ENCODE measurements at places on chromosomes 3 and 15. TPM values are rescaled to one million over a fixed set of nuclear protein-coding genes. Genes with fewer than 3 reads are reported as not detected.

- no peak for DNase-seq
Observed at GRCh38 chr15:77071305-77072223, 655 bp upstream of the TSPAN3 start.

DNA sequence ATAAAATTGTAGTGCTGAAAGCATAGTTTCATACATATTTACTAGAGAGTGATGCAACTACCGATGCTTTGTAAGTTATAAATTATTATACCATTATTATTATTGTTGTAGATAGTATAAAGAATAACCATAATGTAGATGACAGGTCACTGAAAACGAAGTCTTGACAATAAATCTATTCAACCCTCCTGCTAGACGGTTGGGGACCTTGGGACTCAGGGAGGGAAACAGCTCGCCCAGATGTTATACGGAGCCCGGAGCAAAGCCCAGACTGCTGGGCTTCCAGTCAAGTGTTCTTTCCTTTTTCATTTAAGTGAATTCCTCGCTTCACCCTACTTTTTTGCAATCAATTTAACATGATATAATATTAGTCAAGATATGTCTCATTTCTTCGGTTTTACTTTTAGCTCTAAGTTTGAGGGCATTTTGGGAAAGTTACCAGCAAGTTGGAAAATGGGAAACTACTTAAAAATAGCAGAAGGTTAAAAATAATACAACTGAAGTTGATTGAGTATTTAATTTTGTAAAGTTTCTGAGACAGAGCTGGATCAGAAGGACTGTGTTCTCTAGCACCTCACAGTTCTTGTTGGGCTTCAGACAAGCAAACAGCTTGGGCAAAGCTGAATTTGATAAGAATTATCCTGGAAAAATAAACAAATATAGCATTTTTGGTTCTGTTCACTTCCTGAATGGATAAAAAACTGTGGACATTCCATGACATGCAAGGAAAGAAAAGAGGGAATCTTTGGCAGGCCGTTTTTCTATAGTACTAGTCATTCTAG, 173.4 kb upstream of the TP63 start:
- no peak for DNase-seq

- no peak for DNase-seq
Observed at GRCh38 chr15:80721476-80721875, 26.4 kb downstream of the ABHD17C start.

- no peak for DNase-seq
Observed at GRCh38 chr3:8561370-8561769, 59.7 kb downstream of the LMCD1 start.

DNA sequence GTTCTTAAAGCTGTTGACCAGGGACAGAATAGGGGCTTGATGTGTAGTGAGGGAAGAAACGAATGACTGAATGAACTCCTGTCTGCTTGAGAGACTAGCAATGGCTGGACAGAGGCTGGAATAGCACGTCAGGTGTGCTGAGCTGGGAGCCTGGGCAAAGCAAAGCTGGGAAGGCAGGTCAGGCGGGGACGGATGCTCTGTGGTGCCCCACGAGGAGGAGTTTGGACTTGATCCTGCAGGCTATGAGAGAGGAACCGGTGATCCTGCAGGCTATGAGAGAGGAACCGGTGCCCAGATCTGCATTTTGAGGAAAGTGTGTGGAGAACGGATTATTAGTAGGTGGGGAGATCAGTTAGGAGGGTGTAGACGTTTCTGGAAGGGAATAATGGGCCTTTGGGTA, 31.3 kb upstream of the PSTPIP1 start:
- DNase-seq: no peak

- no peak for DNase-seq
Observed at GRCh38 chr3:73521734-73522336, 102.9 kb downstream of the PDZRN3 start.

DNA sequence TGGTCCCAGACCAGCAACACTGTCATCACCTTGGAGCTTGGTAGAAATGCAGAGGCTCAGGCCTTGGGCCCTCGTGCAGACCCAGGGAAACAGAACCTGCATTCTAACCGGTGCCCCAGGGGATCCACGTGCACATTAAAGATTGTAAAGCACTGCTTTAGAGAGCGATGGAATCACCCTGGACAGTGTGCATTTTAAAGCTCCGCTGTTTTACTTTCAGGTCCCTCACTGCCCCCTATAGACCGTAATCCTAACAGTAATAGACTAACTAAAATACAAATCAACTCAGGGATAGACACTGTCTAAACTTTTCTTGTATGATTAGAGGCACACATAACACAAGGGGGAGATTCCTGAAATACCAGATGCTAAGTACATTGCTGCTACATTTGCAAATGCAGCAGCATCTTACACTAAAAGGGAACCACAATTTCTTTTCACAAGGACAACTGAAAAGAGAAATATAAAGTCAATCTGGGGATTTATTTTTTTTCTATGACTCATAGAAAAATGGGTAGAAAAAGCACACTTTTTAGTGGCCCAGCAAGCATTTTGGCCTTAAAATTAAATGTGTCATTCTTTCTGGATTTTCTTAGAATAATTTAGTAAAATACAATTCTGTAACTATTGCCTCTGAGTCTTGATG, 10.5 kb upstream of the SH3GL3 start:
- no peak for DNase-seq

GRCh38 chr3:127700406-127700805, 27.7 kb downstream of the ABTB1 start:
- no peak for DNase-seq

- DNase-seq: no peak
Observed at GRCh38 chr3:197041875-197042488, 12.4 kb upstream of the MELTF start.

- DNase-seq: no peak
Observed at GRCh38 chr15:51801391-51801835, 28.0 kb upstream of the TMOD3 start.

DNA sequence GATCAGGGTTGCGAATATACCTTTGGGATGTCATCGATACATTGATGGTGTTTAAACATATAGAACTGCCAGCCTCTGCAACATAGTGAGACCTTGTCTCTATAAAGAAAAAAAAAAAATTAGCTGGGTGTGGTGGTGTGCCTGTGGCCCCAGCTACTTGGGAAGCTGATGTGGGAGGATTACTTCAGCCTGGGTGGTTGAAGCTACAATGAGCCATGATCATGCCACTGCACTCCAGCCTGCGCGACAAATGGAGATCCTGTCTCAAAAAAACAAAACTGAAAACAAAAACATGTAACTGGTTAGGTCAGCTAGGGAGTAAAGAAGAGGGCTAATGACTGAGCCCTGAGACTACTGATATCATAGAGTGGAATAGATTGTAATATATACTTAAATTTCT, 30.7 kb upstream of the MGA start:
- DNase-seq: no peak

DNA sequence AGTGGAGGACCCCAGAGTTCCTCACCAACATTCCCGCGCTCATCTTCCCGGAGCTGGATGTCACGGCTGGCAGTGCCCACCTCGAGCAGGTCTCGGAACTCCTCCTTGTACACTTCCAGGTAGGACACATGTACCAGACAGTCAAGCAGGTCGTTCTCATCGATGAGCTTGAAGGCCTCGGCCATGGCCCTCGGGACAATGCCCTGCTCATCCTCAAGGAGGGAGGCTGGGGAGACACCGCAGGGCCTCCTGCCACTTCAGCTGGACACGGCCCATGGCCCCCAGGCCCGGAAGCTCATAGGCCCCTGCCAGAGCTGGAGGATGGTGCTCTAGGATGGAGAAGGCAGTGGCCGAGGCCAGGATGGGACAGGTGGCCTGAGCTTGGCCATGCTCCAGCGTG, 5.6 kb downstream of the KIF7 start:
- DNase-seq: no peak

DNA sequence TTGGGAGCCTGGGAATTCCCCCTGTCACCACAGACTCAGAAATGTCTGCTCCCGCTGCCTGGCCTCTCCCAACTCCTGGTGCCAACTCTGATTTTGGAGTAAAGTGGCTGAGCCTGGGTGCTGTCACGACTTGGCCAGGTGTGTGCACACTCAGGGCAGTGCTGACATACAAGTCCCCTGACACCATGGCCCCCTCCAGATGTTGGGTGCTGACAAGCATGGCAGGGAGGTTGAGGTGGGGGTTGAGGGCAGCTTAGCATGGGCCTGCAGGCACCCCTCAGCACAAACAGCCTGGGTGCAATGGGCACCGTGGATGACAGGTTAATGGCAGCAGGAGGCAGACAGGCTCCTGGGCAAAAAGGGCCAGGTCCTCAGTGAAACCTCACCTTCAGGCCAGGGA, 511.2 kb downstream of the SQOR start:
- DNase-seq: no peak

The ENTPD3 gene
- 1.6 TPM for total RNA-seq

The TNFSF10 gene
- total RNA-seq: 4.7 TPM

- DNase-seq: no peak
Observed at GRCh38 chr3:63914312-63914711, 2.1 kb upstream of the SCAANT1 start.

DNA sequence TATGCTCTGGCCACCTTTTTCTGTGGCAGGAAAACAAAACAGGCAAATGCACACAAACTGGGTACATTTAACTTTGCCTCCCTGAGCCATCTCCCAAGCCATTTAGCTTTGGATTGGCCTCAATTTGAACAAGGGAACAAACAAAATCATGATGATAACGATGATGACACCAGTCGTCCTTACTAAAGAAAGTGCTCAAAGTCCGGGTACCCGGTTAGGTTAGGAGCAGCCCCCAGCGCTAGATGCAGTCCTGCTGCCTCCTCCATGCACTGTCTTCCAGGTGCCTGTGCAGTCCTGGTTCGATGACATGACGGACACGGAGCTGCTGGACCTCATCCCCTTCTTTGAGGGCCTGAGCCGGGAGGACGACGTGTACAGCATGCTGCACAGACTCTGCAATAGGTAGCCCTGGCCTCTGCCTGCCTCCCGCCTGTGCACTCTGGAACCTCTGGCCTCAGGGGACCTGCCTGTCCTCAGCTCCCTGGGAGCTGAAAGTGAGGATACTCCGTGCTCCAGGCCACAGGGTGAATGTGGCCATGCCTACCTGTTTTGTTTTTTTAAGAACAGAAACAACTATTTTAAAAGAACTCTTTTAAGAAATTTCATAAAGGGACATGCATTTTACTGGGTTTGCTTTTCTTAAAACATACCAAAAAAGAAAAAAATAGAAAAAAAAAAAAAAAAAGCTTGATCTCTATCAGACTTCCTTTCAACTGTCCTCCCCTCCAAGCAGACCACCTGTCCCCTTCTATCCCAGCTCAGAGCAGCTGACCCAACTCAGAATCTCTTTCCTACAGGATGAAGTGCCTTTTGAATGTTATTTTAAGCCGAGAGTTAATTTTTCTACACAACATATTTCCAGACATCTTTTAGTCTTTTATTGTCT, 9.9 kb upstream of the VILL start:
- no peak for DNase-seq

GRCh38 chr3:121436641-121437040, 109.1 kb downstream of the POLQ start:
- no peak for DNase-seq

The CCDC39 gene
- 0.62 TPM for total RNA-seq

GRCh38 chr3:98553021-98553563, 21.3 kb downstream of the GPR15 start:
- DNase-seq: no peak

DNA sequence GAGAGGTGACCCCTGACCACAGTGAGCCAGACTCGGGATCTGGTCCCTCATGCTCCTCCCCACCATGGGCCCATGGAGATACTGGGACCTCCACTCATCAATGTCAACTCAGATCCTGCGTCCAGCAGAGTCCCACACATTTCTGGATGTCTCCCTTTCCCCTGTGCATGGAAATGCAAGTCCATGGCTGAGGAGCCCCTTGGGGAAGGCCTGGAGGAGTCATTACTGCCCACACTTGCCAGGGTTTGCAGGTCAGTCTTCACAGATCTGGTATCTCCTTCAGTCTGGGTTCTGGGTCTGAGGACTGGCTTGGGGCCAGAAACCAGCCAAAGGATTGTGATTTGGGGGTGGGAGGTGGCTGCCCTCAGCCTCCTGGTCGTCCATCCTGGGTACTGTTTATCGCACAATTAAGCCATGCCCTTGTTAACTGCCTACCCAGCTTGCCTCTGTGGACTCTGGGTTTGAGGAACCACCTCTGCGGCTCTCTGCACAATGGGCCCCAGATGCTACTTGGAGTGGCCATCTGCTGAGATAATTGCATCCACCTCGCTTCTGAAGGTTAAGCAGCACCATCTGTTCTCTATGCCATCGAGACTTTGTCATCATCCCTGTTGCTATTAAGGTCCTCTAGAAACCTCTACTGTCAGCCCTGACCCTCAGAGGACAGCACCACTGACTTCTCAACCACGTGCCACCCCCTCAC, 49.9 kb upstream of the KLF13 start:
- DNase-seq: no peak

DNA sequence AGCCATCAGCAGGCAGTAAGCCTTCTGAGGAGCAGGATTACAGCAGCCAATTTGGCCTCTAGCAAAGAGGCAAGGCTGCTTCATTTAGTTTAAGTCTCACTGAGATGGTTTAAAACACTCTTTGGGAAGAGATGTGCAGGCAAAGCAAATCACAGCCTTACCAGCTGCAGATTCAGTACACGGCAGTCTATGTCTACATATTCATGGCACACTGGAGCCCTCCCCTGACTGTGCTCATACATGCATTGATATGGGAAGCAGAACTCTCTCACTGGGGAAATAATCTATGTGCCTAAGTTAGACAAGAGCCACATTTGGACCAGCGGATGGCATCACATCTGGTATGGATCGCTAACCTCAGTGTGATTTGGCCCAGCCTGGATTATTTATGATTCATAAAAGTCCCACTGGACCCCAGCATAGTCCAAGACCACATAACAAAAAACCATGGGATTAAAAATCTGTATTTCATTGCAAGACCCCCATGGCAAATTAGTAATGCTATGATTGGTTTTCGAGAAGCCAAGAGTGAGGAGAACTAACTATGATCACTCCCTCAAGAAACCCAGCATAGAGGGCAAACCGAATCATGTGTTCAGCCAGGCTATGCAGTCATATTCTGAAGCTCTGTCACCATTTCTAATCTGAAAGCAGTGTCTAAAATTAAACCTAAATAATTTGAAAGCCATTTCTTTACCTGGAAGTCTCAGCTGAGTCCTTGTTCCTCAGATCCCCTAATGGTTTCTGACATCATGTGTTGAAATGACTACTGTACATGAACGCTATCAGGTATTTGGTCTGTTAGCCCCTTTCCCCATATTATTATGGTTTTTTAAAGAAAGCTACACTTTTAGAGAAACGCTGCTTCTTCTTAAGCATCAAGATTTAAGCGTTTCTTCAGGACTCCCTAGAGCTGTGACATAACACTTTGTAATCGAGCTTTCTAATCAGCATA, 1.2 kb downstream of the PRICKLE2 start:
- DNase-seq: peak; percentile 55

The RTP1 gene
- total RNA-seq: not detected

DNA sequence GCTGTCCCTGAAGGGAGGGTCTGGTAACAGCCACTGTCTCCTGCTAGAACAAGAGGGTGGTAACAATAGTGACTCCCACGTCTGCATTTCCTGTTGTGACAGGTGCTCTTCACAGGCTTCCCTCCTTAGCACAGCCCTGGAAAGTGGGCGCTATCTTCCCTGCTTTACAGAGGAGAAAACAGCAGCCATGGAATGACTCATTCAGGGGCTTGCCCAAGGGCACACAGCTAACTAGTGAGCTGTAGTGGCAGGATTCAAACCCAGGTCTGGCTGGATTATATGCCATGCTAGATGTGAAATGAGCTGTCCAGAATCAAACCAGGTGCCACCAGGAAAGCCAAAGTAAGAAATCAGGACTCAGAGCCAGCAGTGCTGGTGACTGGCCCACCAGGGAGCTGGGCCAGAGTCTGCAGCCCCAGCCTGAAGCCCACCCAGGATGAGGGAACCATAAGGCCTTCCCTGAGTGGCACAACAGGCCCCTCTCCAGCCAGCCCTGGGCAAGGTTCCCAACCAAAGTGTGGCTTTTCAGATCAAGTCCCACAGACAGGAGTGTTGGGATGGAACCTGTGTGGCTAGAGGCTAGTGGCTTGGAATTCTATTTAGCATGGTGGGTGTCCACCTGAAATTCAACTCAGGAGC, 102.4 kb downstream of the ETFA start:
- DNase-seq: no peak

Data from occipital lobe (tissue), 3 donors.